ENCODE measurements at places on chromosomes 2 and 18.

DNA sequence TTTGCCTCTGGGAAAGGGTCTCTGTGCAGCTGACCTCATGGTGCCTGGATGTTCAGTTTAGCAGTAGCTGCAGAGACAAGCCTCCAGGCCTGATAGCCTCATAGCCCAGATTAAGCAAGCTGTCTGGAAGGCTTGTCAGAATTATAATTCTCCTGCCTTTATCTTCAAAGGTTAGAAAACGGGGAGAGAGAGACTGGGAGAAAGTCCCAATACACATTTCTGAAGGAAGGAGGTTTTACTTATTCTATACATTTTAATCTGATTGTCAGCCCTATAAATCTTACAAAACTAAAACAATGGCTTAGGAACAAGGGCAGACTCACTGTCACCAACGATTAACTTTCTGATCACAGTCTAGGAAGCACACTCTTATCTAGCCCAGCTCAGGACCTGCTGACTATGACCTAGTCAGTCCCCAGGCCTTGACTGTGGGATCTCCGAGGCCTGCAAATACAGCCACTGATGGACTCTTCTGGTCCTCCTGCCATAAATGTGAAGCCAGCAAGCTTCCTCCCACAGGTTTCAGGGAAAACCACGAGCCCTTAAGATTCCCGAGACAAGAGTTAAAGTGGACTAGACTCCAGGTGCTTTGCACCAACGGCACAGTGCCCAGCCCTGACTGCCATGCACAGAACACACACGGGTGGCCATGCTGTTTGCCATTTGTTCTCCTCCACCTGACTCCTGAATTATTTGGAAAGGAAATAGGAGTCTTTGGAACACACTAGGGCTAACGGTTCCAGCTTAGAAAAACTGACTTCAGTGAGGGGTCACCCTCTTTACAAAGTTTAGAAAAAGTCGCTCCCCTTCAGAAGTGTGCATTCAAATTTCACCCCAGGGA lies 111.4 kb upstream of the SMAD7 start:
- no peak for DNase-seq

GRCh38 chr2:130823886-130824491 lies 12.7 kb upstream of the ARHGEF4 start:
- DNase-seq = no peak

GRCh38 chr2:128172191-128172590 lies 81.2 kb downstream of the UGGT1 start:
- no peak for DNase-seq

DNA sequence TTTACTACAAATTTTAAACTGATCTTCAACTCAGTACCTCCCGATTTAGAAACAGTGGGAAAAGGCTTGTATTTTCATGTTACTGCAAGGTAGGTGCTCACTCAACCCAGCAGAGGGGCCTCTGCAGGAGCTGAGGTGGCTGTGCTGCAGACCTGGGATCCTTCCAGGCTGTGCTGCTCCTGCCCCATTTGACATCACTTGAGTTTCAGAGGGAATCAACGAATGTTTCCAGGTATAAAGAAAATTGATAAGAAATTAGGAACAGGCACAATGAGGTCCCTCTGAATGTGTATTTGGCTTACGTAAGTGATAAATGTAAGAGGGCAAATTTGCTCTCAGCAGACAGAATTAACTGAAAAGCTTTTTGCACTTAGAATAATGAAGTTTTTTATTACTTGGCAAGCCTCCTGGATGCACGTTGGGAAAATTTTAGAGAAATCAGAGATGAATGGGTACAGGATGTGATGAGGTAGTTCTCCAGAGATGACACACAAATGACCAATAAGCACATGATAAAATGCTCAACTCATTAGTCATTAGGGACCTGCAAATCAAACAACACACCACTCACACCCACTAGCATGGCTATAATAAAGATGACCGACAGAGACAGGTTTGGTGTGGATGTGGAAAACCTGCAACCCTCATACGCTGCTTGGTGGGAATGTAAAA lies 114.0 kb downstream of the NOL10 start:
- DNase-seq = no peak

DNA sequence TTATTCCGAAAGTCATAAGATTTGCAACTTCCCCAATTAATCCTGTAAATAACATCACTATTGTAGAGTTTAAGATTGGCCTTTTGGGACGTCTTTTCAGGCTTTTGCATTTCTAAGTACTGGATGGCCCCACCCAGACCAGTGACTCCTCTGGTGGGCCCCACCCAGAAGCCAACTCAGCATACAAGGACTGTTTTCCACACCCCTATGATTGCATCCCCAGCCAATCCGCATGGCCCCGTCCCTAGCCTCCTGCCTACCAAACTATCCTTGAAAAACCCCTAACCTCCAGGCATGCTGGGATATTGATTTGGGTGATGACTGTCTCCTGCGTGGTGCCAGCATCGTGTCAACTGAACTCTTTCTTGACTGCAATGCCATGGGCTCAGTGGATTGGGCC lies 24.5 kb upstream of the TGIF1 start:
- DNase-seq = no peak

DNA sequence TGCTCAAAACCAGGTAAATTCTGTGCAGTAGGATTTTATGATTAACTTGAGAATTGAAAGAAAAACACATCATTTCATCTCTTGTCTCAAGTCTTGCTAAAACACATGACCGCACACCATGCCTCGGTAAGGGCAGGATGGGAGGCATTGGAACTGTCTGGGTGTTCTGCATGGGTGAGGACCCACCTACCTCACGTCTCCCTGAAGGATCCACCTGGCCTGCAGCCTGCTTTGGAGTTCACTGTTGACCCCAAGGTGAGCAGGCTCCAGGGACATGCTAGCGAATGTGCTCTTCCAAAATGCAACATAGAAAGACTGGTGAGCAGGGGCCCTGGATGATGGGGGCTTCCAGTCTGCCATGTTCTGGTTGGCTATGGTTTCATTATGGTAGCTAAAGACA lies 131.5 kb downstream of the NCK2 start:
- no peak for DNase-seq

DNA sequence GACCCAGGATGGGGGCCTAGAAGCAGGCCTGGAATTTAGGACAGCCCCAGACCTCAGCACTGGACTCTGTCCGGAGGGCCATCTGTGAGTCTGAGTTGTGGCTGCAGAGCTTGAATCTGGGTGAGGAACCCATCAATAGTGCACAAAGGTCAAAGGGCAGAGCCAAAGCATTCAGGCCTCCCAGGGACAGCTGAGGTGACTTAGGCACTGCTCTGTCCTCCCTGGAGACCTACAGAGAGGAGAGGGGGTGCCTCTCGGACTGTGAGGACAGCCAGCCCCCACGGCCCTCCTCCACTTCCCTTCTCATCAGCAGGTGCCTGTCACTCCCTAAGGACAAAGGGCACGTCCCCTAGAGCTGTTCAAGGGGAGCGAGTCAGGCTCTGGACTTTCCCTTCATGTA lies 25.1 kb upstream of the PRLH start:
- no peak for DNase-seq

DNA sequence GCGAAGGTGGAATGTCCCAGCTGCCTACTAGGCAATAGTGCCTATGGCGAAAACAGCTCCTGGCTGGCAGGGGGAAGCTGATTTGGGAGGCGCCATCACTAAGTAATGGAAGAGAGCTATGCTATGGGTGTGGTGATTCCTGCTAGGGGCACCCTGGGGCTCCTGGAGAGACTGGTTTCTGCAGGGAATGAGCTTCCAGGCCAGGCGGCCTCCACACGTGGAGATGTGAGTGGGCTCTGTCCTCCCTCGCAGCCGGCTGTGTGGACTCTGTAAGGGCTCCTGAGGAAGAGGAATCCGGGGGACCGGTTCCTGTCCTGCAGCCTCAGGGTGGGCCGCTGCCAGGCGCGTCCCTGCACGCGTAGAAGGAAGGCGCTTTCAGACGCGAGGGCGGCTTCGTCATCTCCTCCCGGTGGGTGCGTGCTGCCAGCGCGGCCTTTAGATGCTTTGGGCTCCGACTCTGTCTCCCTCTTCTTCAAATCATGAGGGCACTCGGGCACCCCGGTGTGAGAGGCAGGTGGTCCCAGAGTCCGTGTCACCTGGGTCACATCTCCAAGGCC lies 55.5 kb upstream of the ANKRD62 start:
- DNase-seq = no peak

DNA sequence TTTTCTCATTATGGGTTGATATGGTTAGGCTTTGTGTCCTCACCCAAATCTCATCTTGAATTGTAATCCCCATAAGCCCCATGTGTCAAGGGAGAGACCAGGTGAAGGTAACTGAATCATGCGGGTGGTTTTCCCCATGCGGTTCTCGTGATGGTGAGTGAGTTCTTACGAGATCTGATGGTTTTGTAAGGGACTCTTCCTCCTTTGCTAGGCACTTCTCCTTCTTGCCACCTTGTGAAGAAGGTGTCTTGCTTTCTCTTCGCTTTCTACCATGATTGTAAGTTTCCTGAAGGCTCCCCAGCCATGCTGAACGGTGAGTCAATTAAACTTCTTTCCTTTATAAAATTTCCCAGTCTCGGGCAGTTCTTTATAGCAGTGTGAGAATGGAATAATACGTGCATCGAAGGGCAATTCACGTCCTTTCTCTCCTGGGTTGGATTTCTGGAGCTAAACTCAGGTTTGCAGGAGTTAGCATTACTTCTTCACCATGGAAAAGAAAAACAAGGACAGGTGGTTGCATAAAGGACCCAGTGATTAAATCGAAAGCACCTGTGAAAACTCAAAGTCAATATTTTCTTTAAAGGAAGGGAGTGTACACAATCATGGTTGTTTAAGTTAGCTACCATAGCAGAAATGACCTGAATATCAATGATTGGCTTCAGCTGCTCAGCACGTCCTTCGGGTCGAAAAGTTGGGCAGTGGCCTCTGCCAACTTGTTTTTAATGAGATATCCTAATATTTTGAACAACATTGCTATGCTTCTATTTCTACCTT lies 54.1 kb downstream of the CDC42EP3 start:
- DNase-seq = no peak

- no peak for DNase-seq
These were observed 1644.3 kb upstream of the NXPH2 start for GRCh38 chr2:140424471-140424870.

- no peak for DNase-seq
These were observed 253.2 kb downstream of the TTC32 start for GRCh38 chr2:19648583-19648982.

DNA sequence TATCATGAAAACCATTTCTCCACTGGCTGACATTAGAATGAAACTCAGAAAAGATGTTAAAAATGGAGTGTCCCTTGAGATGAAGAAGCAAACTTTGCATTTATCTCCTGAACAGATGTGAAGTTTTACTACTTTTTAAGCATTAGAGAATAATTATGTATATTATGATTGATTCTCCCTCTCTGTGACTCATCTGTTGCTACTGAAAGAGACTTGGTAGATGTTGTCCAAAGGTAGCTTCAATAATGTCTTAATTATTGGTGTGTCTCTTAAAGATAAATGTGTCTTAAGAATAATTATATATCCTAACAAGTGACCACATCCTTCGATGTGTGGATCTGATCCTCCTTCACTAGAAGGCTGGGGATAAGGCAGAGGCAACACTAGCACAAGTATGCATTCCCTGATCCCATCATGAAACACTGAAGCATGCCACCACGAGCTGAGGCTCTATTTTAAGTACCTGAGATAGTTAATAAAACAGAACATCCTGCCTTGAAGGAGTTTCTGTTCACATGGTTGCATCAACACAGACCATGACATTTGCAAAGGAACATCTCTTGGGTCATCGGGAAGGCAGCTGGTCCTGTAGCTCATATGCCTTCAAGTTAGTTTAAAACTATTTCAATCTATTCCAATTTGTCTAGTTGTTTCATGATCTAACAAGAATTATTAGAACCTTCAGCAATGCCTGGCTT lies 15.5 kb downstream of the RND3 start:
- no peak for DNase-seq

DNA sequence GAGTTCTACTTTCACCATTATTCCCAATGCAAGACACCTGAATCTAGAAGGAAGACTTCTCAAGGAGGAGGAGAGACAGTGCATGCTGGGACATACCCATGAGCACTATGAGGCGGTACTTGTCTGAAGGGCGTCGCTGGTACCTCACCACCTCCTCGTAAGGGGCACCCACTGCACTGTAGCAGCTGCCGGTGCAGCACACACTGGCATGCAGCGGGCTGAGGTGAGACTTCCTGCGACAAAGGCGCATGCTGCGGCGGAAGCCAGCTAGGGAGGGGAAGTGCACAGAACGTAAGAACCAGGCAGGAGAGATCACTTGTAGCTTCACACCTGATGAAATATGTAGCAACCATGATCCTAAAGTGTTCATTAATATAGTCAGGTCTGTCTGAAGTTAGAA lies 12.8 kb upstream of the TMEM237 start:
- no peak for DNase-seq

GRCh38 chr2:63257473-63257872 lies 206.8 kb downstream of the OTX1 start:
- no peak for DNase-seq

DNA sequence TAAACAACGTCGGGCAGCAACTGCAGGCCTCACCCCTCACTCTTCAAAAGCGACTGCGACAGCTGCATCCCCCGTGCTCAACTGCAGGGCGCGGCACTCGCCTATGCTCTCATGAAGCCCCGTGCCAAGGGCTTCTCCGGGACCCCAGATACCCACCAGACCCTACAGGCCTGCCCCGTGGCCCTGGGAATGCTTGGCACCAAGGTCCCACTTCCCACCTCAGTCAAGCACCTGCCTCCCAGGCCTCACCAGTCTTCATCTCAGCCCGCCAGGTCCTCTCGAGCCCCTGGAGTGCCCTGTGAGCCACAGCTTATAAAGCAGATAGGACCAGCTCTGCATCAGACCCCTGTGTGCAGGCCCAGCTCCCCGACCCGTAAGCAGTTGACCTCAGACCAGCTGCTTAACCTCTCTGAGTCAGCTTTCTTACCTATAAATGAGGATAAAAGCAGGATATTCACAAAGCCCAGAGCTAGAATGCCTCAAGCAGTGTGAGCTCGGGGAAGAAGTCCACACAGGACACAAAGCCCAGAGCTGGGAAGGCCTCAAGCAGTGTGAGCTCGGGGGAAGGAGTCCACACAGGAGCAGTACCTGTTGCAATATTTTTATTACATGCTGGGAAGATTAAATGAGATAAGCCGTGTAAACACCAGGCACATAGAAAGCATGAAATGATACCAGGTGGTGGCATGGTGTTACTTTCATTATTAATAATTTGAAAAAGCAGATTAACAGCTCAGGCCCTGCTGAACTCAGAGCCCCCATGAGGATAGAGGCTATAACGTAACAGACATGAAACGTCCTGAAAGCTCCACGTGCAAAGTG lies 96.9 kb downstream of the HDAC4 start:
- no peak for DNase-seq

DNA sequence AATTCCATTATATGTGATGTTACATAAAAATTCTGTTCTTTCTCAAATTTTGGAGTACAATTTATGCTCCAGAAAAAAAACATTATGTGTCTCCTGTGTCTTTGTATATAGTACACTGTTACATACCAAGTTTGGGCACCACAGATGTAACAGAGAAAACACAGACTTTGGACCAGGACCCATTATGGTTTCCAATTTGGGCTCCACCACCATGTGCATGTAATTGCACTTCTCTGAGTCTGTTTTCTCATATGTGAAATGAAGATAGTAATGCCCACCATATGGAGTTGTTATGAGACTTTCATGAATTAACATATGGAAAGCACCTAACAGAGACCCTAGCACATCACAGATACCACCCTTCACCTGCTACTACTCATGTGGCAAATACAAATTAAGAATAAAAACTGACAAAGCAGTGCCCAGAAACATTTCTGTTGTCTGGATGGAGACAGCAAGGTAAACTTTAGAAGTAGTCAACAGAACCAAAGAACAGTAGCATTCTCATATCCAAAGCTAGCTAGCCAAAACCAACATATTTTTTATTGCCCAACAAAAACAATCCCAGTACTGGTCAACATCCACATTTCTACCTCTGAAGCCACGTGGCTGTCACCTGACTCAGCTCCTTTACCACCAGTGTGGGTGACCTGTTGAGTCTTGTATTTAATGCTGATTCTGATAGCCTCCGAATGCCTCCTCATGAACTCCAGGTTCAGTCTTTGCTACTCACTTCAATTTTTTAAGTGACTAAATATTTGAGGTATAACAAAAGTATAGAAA lies 42.9 kb downstream of the ANTXR1 start:
- no peak for DNase-seq

Measured in esophagus squamous epithelium (tissue), 5 donors.